CD4-positive, alpha-beta memory T cell (primary cell): ENCODE measurements at places on chromosomes 2 and 18. TPM values are rescaled to one million over a fixed set of nuclear protein-coding genes. Genes with fewer than 3 reads are reported as not detected.

DNA sequence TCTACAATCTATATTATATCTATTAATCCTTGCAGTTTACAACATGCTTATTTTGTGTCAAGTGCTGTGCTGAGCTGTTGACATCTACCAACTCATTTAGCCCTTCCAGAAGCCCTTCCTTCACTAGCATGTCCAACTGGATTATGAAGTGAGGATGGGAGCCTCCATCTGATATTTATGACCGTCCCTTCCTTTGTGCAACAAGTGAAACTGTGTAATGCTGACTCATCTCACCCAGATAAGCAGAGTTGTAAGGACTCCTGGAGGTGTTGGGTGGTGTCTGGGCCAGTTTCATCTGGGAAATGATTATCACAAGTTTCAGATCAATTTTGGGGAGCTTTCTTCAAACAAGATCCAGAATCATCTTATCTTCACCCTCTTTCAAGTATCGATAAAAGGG lies 156.6 kb upstream of the ETAA1 start:
- no peak for DNase-seq

- DNase-seq, result no peak
Observed at GRCh38 chr2:174628528-174629169, 31.0 kb upstream of the WIPF1 start.

DNA sequence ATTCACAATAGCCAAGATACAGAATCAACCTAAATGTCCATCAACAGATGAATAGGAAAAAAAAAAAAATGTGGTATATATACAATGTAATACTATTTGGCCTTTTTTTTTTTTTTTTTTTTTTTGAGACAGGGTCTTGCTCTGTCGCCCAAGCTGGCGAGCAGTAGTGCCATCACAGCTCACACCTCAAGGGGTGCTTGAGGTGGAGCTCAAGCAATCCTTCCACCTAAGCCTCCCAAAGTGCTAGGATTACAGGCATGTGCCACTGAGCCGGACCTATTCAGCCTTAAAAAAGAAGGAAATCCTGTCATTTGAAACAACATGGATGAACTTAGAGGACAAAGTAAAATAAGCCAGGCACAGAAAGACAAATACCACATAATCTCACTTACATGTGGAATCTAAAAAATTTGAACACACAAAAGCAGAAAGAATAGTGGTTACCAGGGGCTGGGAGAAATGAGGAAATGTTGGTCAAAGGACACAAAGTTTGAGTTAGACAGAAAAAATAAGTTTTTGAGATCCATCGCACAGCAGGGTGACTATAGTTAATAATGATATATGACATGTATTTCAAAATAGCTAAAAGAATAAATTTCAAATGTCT lies 26.0 kb downstream of the TLK1 start:
- no peak for DNase-seq

- no peak for DNase-seq
Observed at GRCh38 chr2:103656558-103656957, 894.7 kb downstream of the TMEM182 start.

DNA sequence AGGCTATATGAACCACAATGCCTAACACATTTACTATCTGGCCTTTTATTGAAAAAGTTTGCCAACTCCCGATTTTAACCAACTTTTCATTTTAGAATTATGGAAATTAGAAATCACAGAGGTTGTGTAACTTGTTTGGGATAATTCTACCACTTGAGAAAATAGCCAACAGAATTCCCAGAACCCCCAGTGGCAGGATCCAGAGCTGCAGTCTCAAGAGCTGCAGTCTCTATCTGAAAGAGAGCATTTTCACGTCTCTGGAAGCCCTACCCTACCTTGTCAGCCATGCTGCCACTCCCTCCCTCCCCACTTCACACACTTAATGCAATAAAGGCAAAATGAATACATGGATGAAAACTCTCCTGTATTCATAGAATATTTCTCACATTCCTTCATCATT lies 23.4 kb upstream of the TSPYL6 start:
- no peak for DNase-seq

- DNase-seq, result no peak
Observed at GRCh38 chr2:27707462-27708256, 44.0 kb downstream of the SLC4A1AP start.

DNA sequence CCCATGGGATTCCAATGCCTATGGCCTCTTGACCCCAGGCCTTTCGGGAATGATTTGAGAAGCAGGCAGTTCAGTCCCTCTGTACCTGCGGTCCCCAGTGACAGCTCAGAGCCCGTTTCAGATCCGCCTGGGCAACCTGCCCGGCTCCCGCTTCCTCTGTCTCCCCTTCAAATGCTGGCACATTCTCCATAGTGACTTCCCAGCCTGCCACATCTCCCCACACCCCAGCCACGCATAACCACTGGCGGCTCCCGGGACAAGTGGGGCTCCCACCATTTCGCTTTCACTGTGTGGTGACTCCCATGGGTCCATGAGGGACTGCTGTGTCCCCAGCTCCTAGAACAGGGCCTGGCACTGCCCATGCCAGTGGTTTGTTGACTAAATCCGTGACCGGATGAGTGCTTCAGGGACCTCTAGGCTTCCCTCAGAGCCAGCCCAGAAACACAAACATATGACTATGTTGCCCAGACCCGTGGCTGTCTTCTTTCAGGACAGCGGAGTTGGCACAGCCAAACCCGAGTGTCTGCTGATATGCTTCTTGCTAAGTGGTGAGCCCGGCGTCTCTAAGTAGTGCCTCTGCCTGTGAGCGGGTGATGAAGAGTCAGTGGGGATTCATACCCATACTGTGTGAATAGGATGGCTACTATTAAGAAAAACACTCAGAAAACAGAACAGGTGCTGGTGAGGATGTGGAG lies 91.2 kb downstream of the GLI2 start:
- no peak for DNase-seq

DNA sequence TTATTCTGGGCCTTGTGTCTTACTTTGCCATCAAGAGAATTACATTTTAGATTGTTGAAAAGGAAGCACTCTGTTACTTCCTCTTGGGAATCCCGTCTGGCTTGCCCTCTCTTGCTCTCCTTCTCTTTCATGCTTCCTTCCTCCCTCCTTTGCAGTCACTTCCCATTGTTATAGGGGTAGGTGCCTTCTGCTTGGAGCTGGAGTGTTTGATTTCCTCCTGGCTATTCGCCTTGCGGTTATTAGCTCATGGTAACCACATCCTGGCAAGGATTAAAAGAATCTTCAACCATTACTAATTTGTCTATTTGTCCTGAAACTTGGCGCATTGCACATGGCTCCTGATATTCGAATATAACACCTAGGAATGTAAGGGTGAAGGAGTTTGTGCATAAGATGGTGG lies 115.0 kb downstream of the CERS6 start:
- DNase-seq, result no peak

DNA sequence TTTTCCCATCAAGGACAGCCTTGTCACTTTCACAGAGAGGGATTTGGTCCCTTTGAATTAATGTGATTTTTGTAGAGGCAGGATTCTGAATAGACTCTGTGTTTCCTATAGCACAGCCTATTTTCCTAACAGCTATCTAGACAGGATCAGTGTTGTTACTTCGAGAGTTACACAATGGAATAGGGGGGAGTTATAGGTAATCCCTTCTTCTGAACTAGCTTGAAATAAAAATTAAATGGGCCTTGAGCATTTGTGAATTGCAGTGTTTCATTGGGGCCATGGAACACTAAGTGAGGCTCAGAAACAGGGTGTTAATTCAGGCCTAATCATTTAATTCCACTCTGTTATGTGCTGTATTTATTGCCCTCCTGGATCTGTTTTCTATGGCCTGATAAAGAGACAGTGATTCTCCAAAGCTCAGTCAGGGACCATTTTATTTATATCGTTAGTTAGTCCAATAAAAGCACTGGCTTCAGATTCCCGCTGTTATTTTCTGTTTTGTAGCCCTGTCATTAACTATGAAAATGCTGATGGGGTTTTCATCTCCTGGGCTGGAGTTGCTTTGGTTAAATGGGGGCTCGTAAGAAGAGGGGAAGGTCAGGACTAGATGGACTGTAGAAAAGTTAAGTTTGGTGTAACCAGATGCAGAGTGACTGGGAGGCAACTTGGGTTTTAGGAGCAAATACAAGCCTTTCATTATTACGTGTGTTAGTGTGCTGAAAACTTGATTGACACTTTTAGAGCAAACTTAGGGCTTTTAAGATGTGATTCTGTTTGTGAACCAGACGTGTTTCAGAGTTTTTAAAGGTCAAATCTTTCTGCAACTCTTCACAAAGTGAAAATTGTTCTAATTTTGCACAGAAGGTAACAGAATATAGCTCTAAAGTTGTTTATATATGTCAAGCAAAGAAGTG lies 461.0 kb upstream of the HNRNPA3 start:
- no peak for DNase-seq

- no peak for DNase-seq
Observed at GRCh38 chr2:119958670-119959268, 54.1 kb upstream of the EPB41L5 start.

- no peak for DNase-seq
Observed at GRCh38 chr2:113977660-113978523, 88.0 kb downstream of the ACTR3 start.

DNA sequence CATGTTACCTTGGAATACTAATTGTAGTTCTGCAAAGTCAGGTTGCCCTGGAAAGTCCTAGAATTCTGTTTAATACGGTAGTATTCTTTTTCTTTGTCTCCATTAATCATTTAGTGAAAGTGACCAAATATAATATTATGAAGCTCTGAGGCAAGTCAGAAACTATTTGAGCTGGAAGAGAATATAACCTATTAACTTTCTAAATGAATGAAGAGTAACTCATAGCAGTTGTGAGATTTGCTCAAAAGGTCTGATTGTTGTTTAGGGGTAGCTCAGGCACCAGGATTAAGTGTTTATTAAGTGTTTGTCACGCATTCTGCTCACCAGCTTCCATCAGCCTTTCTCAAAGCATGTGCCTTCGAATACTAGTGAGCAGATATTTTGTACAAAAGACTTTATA lies 46.7 kb upstream of the SERPINE2 start:
- no peak for DNase-seq

DNA sequence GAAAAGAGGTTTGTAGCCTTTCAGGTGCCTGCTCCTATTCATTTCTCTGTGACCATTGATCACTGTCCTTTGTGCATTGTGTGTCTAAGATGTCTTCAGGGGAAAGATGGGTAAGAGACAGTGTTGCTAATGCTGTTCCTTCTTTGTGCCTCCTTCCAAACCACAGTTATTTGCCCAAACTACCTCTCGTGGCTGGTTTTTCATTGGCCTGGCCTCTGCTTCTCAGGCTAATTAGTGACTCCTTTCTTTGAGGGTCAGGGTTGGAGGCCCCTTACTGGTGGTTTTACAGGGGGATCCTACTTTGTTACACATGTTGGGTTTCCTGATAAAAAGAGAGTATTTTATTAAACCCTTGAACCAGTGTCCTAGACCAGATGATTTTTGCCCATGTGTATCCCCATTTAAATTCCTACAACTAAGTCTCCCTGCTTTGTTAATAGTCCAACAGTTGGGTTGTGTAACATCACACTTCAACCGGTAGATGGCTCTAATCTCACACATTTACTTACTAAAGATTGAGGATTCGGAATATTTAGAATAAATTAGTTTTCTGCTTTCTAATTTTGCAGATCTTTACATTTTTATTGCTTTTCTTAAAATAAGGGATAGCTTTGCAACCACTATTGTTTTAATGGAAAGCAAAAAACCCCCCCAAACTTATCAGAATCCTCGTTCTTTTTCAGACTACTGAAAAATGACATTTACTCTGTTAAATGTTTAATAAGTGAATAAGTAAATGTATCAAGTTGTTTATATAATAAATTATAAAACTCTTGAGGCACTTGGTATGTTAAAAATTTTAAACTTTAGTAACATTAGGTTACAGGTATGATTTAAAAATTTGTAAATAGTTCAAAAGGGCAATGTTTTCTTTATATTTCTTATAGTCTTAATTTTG lies 2.4 kb downstream of the MARS2 start:
- DNase-seq, result peak; percentile 32

GRCh38 chr2:75709297-75709696 lies 1.4 kb downstream of the GCFC2 start:
- DNase-seq, result no peak

DNA sequence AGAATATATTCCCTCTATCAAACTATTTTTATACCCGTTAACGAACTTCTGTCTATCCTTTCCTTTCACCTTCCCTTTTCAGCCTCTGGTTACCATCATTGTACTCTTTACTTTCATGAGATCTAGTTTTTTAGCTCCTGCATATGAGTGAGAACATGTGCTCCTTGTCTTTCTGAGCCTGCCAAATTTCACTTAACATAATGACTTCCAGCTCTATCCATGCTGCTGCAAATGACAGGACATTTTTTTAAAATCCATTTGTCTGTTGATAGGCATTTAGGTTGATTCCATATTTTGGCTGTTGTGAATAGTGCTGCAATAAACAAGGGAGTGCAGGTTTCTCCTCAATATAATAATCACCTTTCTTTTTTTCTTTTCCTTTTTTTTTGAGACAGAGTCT lies 8.2 kb upstream of the CCDC195 start:
- DNase-seq, result no peak

DNA sequence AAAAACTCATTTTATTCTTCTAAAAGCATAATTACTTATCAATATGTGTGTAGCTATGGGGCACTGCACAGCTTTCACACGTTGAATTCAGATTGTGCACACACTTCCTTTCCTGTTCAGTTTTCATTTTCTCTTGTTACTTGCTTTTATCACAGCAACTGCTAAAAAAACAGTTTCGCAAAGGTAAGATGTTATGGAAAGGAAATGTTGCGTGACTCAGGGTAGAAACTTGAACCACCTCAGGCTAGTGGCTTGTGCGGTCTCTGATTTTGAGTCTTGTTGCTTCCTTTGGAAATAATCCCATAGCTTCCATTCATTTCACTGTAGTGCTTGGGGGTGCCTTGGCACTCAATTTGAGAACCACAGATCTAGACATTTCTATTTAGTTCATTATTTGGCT lies 171.9 kb downstream of the FMNL2 start:
- DNase-seq, result no peak

- DNase-seq, result no peak
Observed at GRCh38 chr2:179626261-179626660, 235.2 kb downstream of the ZNF385B start.

DNA sequence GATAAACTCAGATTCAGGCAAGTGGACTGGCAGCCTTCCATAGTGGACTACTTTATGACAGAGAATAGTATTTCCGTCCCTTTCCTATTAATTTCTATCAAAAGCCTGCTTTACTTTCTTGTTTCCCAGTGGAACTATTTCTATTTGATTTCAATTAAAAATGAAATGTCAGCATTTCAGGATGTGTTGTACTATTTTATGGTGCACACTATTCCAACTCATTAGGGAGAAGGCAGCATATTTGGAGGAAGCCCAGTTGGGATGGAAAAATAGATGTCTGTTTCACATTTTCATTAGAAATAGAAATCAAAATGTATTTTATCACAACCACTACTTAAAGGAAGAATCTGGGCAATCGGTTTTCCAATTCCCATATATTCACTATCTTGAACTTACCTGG lies 37.9 kb upstream of the TCF4 start:
- DNase-seq, result no peak

CPO gene
- not detected for polyA plus RNA-seq

UGT1A6 gene
- polyA plus RNA-seq, result not detected

EML6 gene
- polyA plus RNA-seq, result not detected

TUBA3D gene
- not detected for polyA plus RNA-seq

RNU2-63P gene
- not detected for polyA plus RNA-seq

CFAP65 gene
- not detected for polyA plus RNA-seq

MAP3K2 gene
- polyA plus RNA-seq, result 63.4 TPM

DGUOK gene
- 199 TPM for polyA plus RNA-seq

SPC25 gene
- polyA plus RNA-seq, result not detected
